ENCODE measurements at places on chromosomes 1 and 21.

DNA sequence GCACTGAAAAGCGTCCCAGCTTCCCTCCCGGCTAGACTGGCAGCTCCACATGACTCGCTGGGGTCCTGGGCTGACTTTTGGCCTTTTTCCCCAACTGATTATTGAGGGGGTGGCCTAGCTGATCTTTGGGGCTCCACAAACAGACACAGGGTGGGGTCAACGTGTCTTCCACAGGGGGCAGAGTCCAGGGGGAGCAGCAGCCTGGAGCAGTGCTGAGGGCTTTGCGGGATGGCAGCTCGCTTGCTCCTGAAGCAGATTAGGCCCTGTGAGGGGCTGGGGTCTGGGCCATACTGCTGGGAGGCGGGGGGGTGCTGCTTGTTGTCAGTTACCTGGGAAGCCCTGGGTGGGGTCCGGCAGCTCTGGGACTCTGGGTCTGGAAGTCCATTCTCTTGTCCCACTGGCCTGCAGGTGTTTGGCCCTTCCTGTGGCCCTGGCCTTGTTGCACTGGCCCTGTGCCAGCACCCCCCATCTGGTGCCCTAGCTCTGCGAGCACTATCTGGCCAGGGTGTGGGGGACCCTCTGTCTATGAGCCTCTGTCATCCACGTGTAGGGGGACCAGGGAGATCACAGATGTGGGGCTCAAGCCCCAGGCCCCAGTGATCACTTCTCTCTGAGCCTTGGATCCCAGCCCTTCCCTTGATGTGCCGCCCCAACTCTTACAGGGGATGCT is 12.3 kb upstream of the HES5 start:
- no peak for DNase-seq

- no peak for DNase-seq
Measured at GRCh38 chr1:160260406-160261382, 1.7 kb downstream of the DCAF8 start.

DNA sequence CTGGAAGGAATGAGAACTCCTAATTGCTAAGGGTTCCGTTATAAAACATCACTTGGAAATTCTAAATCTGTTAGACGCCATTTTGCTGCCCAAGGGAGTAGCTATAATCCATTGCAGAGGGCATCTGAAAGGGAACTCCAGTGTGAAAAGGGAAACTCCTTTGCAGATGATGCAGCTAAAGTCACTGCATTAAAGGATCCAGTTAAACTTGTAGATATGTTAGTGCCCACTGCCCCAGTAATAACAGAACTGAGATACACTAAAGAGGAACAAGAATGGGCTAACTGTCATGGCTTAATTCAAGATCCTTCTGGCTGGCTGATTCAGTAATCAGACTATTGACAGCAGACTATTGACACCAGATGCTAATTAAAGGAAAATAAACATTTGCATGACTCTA is 81.8 kb upstream of the KIAA0040 start:
- DNase-seq, result no peak

DNA sequence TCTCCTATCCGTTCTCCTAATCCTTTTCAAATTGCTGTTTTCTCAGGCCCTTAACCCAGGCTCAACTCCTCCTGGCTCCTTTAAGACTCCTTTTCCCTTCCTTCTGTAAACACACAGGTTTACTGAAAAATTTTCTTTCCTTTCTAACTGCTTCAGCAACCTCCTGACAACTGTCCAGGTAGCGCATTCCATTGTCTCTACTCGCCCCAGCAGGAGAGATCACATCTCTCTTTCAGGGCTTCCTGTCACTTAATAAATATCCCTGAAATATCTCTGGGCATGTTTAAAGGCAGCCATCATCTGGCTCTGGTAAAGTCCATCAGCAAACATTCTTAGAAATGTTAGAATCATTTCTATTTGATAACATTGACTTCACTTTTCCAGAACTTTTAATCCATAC is 211.2 kb upstream of the PTBP2 start:
- no peak for DNase-seq

DNA sequence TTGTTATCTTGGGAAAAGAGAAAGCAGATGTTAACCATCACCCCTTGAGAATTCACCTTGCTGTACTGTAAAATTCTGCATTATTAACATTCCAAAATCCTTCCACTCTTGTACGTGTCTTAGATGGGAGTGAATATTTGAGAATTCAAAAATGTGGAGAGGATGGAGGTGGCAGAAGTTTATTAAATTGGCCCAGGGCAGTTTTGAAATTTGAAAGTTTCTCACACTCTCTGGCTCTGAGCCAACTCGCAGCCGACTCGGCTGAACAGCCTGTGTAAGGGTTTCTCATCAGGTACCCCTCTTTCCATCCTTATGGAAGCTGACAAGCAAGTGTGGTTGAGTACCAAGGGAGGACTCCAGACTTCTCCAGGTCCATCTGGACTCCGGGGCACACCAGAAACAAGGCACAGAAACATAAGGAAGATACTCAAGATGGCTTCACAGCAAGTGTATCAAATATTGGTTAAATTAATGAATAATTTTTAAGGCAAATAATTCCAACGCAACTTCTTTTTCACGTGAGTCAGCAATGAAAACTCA is 45.1 kb downstream of the RRAGC start:
- no peak for DNase-seq

GRCh38 chr1:63929106-63929478 is 155.3 kb downstream of the ROR1 start:
- no peak for DNase-seq

GRCh38 chr21:46148106-46148505 is 7.3 kb downstream of the FTCD start:
- no peak for DNase-seq

- no peak for DNase-seq
Measured at GRCh38 chr1:185050823-185051451, 5.6 kb downstream of the RNF2 start.

DNA sequence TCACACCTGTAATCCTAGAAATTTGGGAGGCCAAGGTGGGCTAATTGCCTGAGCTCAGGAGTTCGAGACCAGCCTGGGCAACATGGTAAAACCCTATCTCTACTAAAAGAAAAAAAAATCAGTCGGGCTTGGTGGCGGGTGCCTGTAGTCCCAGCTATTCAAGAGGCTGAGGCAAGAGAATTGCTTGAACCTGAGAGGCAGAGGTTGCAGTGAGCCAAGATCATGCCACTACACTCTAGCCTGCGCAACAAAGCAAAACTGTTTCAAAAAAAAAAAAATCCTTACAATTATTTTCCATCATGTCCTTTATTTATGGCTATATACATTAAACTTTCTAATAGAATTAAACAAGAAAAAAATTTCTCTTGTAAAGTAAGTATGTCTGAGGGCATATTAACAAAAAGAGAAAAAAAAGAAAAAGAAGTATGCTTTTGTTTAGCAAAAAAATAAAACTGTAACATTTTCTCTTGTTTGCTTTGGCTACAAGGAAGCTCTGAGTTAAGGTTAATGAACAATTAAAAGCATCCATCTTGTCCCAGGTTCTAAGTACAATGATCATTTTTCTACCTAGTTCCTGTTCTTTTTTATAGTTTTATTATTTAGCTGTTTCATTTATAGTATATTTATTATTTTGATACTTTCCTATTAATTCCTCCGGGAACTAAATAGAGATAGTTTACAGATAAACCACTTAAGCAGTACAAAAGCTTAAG is 18.1 kb downstream of the TMEM50B start:
- DNase-seq, result no peak

DNA sequence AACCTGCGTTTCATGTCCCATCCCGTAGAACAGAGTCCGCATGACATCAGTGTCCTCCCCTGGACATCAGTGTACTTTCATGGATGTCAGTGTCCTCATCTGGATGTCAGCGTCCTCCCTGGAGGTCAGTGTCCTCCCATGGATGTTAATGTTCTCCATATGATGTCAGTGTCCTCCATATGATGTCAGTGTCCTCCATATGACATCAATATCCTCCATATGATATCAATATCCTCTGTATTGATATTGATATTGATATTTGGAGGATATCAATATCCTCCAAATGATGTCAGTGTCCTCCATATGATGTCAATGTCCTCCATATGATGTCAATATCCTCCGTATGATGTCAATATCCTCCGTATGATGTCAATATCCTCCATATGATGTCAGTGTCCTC is 284.9 kb downstream of the AJAP1 start:
- DNase-seq, result no peak

DNA sequence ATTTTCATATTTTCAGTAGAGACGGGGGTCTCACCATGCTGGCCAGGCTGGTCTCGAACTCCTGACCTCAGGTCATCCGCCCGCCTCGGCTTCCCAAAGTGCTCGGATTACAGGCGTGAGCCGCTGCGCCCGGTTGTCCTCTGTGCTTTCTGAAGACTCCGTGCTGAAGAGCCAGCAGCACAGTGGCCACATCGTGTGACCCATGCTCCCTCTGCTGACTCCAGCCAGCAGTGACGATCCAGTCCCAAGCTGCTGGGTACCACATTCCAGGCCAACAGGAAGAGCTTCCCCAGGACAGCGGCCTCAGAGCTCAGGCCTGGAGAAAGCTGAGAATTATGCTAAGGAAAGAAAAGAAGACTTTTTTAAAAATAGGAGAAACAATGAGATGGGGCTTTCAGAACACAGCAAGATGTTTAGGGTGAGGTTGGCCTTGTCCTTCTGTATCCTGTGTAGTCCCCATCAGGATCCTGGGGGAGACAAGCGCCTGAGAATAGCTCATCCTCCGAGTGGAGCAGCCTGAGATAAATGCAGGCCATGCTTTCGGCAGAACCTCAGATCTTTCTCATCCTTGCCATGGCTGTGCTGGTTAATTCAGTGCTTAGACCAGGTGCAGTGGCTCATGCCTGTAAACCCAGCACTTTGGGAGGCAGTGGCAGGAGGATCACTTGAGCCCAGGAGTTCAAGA is 207.1 kb downstream of the SLC35F3 start:
- DNase-seq, result no peak

- no peak for DNase-seq
Measured at GRCh38 chr1:223504741-223505140, 111.5 kb downstream of the CCDC185 start.

GRCh38 chr1:13514821-13515220 is 1.0 kb upstream of the LRRC38 start:
- DNase-seq, result no peak

- no peak for DNase-seq
Measured at GRCh38 chr1:18769140-18769539, 90.3 kb downstream of the TAS1R2 start.

GRCh38 chr1:168223261-168223660 is 2.5 kb upstream of the SFT2D2 start:
- DNase-seq, result no peak

- no peak for DNase-seq
Measured at GRCh38 chr1:206651958-206652890, 16.9 kb downstream of the DYRK3 start.

DNA sequence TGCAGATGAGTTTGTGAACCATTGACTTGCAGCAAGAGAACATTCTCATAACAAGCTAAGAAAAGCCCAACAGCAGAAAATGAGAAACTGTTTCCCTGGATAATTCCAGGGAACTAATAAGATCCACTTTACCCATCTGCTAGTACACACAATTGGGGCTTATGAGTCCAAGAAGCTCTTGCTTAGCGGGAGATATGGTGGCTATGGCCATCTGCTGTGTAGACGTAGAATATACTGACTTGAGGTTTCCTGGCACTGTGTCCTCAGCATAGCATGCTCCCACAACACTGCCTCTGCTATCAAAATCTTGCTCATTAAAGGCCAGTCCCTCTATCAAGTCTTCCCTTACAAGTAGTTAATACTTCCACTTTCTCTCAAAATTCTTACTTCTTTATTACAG is 6.8 kb upstream of the RXRG start:
- DNase-seq, result no peak

DNA sequence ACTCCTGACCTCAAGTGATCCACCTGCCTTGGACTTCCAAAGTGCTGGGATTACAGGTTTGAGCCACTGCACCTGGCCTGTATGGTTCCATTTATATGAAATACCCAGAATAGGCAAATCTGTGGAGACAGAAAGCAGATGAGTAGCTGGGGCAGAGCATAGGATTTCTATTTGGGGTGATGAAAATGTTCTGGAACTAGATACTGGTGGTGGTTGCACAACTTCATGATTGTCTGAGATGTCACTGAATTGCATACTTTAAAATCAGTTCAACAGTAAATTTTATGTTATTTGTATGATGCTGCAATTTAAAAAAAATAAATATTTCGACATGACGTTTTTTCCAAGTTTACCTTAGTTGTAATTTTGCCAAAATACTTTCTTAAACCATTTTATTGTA is 23.9 kb downstream of the ITSN1 start:
- no peak for DNase-seq

- DNase-seq, result no peak
Measured at GRCh38 chr1:33152685-33153432, 29.0 kb downstream of the TRIM62 start.

DNA sequence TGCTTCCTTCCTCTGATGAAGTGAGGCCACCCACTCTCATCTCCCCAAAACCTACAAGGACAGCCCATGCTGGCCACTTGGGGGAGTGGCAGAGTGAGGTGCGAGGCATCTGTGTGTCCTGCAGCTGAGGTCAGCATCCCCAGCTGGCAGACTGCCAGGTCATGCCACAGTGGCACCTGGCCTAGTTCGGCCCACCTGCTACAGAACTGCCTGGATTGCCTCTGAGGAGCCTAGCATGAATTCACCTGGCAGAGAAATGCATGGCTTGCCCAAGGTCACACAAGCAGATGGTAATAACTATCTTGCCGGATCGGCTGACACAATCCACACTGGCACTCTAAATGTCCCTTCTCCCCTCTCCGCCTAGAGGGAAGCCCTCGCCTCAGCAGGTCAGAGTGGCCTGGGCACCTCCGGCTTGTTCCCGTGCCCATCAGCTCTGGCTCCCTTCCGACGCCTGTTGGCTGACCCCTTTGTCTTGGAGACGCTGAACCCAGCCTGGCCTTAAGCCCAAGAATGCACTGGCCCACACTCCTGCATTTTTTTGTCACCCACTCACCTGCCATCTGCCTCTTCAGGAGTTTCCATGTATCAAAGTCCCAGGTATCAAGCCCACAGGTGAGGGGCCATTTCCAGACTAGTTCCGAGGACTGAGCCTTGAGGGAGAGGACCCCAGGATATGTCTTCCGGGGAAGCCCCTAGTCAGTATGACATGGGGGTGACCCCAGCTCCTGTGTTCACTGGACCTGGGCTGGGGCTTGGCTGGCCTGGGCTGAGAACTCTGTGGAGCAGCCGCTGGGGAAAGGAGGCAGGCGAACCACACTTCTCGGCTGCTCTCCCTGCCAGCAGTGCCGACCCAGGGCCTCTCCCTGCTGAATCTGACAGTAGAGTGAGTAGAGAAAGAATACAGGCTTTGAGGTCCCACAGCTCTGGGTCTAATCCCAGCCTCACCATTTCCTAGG is 21.7 kb downstream of the ECE1 start:
- DNase-seq, result no peak

DNA sequence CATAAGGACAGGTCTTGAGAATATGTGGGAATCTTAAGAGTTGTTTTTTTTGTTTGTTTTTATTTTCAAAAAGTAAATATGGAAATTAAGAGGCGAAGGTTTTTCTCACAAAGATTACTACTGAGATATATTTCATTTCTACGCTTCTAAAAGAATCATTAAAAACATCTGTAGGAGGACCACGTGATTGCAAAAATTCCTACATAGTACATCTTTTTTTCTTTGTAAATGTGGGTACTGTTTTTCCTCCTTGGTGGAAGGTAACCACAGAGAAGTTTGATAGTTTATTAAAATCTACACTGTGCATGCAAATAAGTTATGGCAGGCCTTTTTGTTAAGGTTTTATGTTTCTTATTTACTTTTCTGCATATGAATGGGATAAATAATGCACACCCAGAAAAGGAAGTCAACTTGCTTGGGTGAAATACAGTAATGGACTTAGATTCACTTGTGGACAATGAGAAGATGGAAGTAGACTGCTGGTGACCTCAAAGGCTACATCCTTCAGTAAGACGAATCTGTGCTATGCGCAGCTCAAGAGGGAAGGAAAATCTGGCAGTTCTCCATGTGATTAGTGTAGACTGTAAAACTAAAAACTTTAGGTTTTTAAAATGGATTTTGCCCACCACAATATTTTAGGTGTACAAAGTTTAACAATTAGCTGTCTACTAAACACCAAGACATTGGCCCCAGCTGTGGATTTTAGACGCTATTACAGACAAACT is 2.0 kb downstream of the AK5 start:
- no peak for DNase-seq
